ENCODE measurements at places on chromosomes 1 and 21.

- DNase-seq: no peak
Observed at GRCh38 chr1:200372095-200372884, 37.5 kb downstream of the ZNF281 start.

GRCh38 chr1:13801232-13801631 lies 101.2 kb downstream of the PRDM2 start:
- no peak for DNase-seq

- DNase-seq: no peak
Observed at GRCh38 chr1:67190942-67191341, 24.7 kb downstream of the IL23R start.

DNA sequence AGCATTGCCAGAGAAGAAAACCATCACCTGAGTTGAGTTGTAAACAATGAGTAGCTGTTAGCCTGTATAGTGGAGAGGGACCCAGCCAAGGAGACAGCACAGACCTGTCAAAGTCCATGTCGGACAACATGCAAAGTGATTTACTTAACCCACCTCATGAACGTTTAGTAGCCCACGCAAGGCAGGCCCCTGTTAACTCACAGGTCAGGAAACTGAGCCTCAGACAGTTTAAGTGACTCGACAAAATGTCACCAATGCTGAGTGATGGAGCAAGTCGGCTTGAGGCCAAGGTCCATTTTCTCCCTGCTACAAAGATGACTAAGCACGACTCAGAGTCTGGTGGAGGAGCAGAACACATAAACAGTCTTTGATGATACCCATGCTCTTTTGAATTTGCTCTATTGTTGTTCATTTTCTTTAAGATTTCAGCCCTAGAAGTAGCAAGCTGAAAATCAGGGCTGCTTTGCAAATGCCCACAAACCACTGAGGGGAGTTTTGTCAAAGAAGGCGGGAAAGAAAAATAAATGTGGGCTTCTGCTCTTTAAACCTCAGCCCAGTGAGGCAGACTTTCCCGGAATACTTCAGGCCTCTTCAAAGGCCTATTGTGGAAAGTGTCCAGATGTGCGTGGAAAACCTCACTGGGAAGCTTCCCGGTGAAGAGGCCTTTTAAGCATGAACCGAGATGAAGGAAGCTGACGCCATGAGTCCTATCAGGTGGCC lies 83.8 kb upstream of the HOOK1 start:
- DNase-seq: no peak

- no peak for DNase-seq
Observed at GRCh38 chr1:54495954-54496353, 52.1 kb upstream of the ACOT11 start.

- no peak for DNase-seq
Observed at GRCh38 chr1:42167611-42168390, 3.3 kb upstream of the GUCA2A start.

DNA sequence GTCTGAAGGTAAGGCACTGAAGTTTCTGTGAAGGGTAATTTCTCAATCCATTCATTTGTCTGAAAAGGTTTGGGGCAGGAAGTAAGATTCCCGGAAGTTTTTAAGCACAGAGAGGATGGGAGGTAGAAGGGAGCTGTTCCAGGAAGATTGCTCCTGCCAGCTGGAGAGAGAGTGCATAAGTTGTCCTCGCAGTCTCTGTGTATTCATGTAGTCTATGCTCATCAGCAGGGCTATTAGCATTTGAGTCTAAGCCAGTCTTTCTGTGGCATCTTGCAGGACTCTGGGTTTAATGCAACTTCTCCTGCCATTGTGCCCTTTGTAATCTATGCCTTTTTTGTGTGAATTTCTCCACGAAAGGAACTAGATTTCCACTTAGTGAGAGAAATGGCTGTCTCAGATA lies 140.8 kb upstream of the FGGY start:
- DNase-seq: no peak

- DNase-seq: no peak
Observed at GRCh38 chr1:6982860-6983259, 197.6 kb downstream of the CAMTA1 start.

GRCh38 chr1:5940723-5941407 lies 51.4 kb downstream of the NPHP4 start:
- no peak for DNase-seq

- DNase-seq: no peak
Observed at GRCh38 chr1:214967865-214968575, 114.5 kb upstream of the KCNK2 start.

Data from GM12864 (cell line).